Activated CD4-positive, alpha-beta T cell treated with anti-CD3 and anti-CD28 coated beads, Interleukin-2, amount 50 U/mL, for 1 hour (primary cell): ENCODE measurements at places on chromosomes 7 and 10.

DNA sequence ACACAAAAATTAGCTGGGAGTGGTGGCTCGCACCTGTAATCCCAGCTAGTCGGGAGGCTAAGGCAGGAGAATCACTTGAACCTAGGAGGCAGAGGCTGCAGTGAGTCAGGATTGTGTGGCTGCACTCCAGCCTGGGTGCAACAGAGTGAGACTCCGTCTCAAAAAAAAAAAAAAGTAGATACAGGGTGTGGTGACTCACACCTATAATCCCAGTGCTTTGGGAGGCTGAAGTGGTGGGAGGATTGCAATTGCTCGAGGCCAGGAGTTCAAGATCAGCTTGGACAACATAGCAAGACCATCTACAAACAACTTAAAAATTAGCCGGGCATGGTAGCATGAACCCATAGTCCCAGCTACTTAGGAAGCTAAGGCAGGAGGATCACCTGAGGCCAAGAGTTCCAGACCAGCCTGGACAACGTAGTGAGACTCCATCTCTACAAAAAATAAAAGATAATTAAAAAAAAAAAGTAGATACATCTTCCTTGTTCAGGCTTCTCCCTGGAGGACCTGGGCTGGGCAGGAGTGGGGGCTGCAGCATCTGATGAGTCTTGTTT is 2.0 kb downstream of the MOSPD3 start:
- no peak for DNase-seq

DNA sequence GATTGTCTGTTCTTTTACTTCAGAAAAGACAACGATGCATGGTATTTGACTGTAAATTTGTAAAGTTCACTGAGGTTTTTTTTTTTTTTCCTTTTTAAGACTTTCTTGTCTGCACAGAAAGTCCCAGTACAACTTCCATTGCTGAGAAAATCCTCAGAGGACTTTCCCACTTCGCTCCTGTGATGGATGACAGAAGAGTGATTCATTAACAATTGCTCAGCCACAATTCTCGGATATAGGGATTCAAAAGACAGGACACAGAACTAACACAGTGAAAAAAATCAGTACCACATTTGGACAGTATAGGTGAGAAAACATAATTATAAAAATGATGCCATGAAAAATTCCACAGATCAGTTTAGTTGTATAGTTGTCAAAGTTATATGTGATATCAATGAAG is 48.0 kb downstream of the SEC23IP start:
- DNase-seq, result no peak

GRCh38 chr7:13560441-13560840 is 429.0 kb downstream of the ETV1 start:
- no peak for DNase-seq

DNA sequence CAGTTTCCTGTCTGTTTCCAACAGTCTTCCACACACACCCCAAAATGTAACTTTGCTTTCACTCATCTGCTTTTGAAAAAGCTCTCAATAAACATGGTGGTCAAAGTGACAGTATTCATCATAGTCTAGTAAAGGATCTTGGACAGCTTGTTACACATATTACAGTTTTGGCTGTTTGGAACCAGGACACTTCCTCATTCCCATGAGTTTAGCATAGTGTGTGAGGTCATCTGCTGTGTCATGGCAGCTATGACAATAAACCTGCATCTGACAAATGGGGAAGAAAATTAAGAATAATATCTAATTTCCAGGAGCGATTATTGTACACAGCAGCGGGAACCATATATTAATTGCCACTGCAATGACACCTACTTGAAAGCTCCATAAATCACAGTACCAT is 184.3 kb upstream of the SLC26A5 start:
- DNase-seq, result no peak

- DNase-seq, result no peak
These were observed 3.7 kb upstream of the HNRNPH3 start for GRCh38 chr10:68327889-68328786.

- DNase-seq, result no peak
These were observed 66.8 kb upstream of the CCNJ start for GRCh38 chr10:95976362-95977229.

DNA sequence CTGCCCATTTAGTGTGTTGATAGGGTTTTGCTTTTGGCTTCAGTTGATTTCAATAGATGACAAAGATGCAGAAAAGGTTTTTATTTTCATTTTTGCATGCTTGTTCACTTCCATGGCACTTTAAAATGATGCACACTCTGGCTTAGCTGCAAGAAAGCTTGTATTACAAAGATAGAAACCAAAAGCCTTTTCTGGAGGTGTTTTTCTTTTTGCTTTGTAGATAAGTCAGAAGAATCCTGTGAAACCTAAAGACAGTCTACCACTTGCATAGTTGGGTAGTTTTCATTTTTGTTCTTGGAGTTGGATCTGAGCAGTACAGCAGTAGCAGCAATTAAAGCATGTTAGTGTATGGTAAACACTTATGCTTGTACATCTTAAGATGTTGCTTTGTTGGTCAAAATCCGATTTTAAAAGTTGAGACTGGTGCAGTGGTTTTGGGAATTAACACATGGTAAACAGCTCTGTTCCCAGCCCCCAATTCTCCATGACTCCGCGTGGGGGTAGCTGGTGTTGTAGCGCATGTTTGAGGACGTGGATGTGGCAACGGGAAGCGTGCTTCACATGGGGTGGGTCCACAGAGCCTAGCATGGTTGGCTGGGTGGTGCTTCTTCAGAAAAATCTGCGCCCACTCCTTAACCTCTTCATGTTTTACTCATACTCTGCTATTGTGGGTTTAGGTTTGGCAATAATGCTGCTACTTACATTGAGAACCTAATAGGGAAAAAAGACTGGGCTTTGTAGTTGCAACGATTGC is 19.8 kb downstream of the CCNY start:
- no peak for DNase-seq

DNA sequence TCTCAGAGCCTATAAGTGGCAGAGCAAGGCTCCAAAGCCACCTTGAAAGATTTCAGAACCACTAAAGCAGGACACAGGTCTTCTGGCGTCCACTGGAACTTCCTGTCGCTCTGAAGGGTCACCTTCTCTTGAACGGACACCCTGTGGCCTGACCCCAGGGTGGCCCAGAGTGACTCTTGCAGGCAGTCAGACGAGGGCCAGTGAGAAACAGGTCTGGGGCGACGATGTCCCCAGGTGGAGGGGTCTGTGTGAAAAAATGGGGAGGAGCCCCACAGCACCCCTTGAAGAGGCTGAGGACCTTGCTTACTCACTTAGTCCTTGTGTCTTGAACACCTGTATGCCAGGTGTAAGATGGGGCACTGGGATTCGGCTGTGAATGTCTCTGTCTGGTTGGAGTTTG is 946 bp upstream of the RASGEF1A start:
- DNase-seq, result no peak

DNA sequence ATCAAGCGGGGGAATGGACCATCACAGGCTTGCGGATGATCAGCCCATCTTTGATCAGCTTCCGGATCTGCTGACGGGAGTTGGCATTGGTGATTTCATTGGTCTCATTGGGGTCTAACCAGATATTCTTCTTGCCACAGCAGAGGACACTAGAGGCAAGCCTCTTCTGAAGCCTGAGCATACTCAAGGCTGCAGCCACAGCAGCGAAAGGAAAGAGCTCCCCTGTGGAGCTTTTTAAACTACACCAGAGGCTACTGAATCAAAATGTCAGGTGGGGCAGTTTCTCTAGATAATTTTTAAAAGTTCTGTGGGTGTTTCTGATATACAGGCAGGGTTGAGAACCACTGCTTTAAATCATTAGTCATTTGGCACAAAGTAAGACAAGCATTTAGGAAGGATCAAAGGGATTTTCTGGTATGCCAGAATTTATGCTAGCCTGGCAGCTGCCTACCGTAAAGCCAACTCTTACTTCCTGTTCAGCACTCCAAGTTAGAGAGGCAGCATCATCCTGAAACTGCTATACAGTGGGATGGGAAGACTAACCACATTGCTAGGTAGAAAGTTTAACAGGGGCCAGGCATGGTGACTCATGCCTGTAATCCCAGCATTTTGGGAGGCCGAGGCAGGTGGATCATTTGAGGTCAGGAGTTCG is 7.0 kb downstream of the NAPEPLD start:
- no peak for DNase-seq

DNA sequence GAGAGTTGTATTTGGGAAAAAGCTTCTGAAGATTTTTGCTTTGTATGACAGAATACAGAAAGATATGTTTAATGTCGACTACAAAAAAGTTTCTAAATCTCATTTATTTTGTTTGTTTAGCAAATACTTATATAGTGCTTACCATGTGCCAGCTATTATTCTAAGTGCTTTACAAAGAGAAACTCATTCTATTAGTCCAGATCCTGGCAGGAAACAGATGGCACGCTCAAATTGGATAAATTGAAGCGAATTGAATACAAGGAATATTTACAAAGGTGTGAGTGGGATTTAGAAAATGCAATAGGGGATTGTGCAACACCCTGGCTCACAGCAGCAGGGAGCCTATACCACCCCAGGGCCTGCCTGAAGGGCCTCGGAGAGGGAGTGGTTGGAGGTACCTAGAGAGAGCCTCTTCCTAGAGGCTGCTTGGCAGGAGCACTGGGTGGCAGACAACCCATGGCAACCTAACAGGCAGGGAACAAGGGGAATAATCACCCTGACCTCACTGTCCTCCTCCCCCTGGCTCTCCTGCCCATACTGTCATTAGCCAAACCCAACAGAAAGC is 27.6 kb upstream of the FAM204A start:
- DNase-seq, result no peak

GRCh38 chr7:102306916-102307677 is 20.4 kb downstream of the SH2B2 start:
- DNase-seq, result no peak

GRCh38 chr7:34845666-34846361 is 187.8 kb downstream of the NPSR1 start:
- DNase-seq, result no peak
